DMS 273 treated with DMSO at 0.1 percent for 48 hours (cell line): ENCODE measurements at places on chromosomes 4 and X.

DNA sequence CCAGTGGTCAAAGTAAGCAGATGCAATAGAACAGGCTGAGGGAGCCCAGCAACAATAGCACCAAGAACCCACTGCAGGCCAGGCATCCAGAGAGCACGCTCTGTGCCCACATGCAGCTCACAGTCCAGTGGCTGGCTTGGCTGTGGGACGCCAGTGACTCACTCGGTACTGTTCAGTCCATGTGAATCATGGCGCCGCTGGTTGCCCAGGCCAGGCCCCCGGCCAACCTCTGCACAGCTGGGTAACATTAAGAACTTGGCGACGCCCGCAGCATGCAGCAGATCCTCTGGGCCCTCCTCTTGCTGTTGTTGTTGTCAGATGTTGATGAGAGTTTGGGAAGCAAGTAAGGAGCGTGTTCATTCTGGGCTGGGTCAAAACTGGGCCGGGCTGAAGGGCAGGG, 60.5 kb downstream of the MSX1 start:
- no peak for DNase-seq

GRCh38 chr4:105414316-105414715, 59.5 kb downstream of the PPA2 start:
- DNase-seq: no peak

DNA sequence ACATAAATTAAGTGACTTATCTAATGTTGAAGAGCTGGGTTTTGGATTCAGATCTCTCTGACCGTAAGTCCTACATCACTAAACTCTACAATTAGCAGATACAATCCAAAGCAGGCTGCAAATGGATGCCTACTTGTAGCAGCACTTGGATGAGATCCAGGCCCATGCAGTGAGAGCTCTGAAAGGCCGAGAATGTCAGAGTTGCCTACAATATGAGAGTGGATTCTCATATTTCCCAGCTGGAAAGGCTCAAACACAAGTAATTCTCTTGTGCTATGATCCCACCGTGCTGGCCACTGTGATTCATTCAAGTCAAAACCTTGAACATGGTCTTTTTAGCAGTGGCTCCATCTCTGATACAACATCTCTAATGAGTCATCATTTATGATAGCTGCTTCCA, 125.4 kb upstream of the CHRDL1 start:
- no peak for DNase-seq

- no peak for DNase-seq
These were observed 2.4 kb downstream of the OTUD4 start for GRCh38 chr4:145177906-145178538.

DNA sequence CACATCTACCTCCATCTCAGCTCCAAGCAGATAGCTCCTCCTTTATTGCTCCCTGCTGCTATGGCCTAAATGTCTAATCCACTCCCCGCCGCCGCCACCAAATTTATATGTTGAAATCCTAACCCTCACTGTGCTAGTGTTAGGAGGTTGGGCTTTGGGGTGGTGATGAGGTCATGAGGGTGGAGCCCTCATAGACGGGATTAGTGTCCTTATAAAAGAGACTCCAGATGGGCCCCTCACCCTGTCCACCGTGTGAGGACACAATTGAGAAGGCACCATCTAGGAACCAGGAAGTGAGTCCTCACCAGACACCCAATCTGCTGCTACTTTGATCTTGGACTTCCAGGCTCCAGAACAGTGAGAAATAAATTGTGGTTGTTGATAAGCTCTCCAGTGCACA, 13.6 kb upstream of the TBC1D14 start:
- no peak for DNase-seq

GRCh38 chrX:39953879-39954278, 143.9 kb downstream of the BCOR start:
- DNase-seq: no peak

GRCh38 chr4:100989401-100989800, 357.9 kb downstream of the PPP3CA start:
- DNase-seq: no peak

DNA sequence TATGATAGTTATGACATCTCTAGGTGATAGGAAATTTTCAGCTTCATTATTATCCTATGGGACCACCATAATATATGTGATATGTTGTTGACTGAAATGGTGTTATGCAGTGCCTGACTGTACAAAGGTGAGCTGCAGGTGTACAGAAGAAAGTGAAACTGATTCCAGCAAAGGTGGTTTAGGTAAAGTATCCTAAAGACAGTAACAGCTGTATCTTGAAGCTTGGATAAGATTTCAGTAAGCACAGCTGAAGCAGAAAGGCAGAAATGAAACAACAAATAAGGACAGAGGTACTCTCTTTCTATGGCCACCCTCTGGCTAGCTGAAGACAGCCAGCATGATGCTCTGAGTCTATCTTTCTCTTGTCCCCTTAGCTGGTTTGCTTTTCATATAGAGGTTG, 30.0 kb upstream of the PGK1 start:
- DNase-seq: no peak

- no peak for DNase-seq
These were observed 34.0 kb downstream of the PLAC8 start for GRCh38 chr4:83080561-83080960.

DNA sequence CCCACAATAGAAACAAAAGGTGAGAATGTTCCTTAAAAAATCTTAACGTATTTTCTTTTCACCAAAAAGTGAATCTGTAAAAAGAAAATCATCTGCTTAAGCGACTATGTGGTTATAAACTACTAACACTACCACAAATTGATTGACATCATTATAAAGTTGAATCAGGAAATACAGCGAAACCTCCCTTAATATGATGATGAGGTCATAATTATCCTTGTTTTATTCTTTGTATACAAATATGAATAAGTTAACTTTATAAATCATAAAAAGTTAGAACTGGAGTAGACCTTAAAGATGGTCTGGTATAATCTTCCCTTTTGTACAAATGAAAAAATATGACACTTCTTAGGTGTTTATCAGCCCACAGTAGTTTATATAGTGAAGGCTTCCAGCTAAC, 35.6 kb downstream of the NFKB1 start:
- DNase-seq: no peak

GRCh38 chr4:69656653-69657158, 3.7 kb upstream of the UGT2A1 start:
- DNase-seq: no peak

- no peak for DNase-seq
These were observed 139.3 kb downstream of the MID1IP1 start for GRCh38 chrX:38940547-38940946.
